Posterior cingulate gyrus (tissue), 11 donors: ENCODE measurements at places on chromosomes 13 and 19.

- no peak for DNase-seq
These were observed 64.2 kb upstream of the UBL3 start for GRCh38 chr13:29914581-29914980.

DNA sequence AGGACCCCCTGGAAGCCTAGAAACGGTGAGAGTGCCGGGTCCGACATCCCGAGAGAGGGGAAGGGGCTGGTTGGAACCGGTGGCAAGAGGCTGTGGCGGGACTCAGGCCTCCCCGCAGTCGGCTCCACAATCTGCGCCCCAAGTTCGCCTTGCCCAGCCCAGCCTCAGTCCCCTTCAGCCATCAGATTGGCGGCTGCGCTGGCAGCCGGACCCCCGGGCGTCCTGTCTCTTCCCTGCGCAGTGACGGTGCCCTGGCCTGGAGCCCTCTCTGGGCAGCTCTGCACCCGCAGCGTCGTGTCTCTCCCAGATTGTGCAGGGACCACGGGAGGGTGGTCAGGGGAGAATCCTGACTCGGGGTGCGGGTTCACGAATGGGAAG is 315 bp downstream of the ZNF492 start:
- no peak for DNase-seq

DNA sequence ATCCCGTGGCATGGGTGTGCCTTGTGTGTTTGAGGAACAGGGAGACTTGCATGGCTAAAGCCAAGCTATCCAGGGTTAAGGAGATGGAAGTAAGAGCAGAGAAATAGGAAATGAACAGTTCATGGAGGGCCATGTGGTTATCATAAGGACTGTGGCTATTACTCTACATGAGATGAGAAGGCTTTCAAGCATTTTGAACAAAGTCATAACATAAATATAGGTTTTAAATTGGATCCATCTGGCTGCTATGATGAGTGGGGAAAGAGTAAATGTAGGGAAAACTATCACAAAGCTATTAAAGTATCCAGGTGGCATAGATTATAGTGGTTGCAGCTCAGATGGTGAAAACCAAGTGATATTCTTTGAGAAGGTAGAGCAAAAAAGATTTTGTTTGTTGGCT is 184.1 kb downstream of the PCDH17 start:
- DNase-seq = no peak

DNA sequence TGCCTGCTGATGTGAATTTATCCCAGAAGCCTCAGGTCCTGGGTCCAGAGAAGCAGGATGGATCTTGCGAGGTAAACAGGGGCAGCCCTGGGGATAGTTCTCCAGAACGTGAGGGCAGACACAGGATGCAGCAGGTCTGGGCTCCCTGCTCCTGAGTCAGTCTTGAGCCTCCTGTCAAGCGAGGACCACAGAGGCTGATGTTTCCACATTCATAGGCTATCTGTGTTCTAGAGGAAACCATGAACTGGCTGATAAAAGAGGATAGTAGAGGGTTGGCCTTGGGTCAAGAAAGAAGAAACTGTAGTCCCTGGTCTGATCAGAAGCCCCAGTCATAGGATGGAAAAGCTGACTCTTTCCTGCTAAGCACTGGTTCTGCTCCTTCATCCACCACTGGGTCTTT is 2.2 kb downstream of the ZNF175 start:
- no peak for DNase-seq

DNA sequence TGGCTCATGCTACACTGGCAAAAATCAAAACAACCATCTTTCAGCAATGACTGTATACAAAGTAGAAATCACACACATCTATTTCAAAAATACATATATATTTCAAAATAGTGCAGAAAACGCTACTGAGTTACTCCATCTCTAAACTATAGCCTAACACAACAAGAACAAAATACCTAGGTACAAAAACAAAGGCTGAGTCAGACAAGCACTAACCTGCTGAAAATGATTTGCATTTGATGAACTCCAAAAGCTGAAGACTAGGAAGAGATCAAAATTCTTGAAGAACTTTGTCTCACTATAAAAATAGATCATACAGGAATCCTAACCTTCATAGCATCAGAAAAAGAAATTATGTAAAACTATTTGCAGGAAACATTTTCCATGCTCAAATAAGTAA is 381.6 kb downstream of the EFNB2 start:
- no peak for DNase-seq

GRCh38 chr19:17847538-17848366 is at the start of gene JAK3:
TSS of gene JAK3 (minus strand) at chr19:17847982. CDS start at chr19:17844417, 3,565 bp downstream.
- peak; percentile 93 for DNase-seq

DNA sequence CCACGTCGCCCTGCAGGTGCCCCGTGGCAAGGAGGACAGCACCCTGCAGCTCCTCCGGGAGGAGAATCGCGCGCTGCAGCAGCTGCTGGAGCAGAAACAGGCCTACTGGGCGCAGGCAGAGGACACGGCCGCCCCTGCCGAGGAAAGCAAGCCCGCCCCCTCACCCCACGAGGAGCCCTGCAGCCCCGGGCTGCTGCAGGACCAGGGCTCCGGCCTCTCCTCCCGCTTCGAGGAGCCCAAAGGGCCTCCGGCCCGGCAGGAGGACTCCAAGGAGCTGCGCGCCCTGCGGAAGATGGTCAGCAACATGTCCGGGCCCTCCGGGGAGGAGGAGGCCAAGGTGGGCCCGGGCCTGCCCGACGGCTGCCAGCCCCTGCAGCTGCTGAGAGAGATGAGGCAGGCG is 11.6 kb downstream of the CBY2 start:
- DNase-seq = no peak

DNA sequence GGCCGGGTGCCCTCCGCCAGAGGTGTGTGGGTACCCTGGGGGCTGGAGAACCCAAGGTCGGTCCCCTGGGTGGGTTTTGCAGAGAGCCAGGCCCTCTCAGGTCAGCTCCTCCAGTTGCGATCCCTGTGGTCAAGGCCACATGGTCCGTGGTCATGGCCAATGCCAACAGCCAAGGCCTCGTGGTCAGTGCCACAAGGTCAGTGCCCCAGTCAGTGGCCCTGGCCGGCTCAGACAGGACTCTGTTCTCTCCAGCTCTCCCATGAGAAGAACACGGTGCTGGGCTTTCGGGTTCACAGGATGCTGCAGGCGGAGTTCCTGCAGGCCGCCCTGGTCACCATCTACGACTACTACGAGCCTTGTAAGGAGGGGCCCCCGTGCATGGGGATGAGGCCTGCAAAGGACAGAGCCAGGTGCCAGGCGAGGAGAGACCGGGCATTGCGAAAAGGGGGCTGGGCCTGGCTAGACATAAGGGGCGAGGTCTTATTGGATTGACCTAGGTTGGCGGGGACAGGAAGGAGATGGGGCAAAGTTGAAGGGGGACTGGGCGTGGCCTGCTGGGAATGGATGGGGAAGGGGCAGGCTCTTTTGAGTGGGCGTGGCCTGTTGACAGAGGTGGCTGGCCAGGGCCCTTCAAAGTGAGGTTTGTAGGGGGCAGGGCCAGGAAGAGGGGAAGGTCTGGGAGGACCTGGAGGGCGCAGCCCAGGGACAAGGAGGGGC is 15.2 kb upstream of the SHFL start:
- DNase-seq = no peak

DNA sequence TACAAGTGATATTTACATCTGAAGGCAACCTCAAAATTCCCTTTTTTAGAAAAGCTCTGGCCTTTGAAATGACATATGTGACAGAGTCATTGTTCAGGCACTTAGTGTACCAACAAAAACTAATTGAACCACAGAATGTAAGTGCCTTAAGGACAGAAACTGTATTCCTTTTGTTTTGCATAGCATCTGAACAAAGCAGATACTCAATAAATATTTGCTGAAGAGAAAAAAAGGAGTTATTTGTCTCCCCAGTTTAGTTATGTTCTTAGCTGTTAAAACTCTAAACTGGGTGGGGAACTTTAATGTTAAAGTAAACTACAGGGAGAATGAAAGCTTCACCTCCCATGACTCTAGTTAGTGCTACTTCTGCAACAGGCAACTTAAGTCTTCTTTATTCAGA is 56.8 kb upstream of the KLF5 start:
- no peak for DNase-seq

DNA sequence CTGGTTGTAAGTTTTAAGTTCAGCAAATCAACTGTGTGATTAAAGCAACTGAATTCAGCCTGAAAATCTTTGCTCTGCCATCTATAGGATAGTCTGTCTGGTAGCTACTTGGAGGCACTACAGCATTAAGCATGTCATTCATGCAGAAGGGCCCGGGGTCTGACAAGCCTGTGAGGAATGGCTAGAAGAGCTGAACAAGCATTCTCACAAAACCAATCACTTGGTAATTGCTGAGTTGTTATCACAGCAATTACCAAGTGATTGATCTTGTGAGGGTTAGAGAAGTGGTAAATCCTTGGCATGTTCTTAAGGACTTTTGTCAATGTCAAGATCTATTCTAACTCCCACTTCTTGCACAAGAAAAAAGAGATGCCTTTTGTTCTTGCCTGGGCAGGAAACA is 356.1 kb downstream of the FGF14 start:
- DNase-seq = no peak

- no peak for DNase-seq
These were observed 99.2 kb downstream of the SLC7A1 start for GRCh38 chr13:29496241-29496712.

GRCh38 chr13:104691767-104692467 is 1625.7 kb upstream of the SLC10A2 start:
- DNase-seq = no peak

DNA sequence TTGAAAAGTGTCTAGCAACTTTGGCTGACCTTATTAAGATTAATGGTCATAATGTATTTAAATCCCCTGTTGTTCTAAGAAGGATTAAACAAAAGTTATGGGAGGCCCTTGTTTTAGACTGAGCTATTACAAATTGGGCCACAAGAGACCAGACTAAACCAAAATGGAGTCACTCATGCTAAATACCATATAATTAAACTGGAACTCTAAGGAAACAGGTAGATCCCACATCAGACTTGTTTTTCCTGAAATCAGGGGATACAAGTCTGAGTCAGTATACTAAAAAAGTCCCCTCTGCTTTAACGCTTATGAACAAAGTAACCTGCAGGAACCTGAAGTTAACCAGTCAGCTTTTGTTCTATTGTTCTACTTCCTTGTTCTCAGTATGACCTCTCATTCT is 305.9 kb upstream of the SGCG start:
- DNase-seq = no peak

DNA sequence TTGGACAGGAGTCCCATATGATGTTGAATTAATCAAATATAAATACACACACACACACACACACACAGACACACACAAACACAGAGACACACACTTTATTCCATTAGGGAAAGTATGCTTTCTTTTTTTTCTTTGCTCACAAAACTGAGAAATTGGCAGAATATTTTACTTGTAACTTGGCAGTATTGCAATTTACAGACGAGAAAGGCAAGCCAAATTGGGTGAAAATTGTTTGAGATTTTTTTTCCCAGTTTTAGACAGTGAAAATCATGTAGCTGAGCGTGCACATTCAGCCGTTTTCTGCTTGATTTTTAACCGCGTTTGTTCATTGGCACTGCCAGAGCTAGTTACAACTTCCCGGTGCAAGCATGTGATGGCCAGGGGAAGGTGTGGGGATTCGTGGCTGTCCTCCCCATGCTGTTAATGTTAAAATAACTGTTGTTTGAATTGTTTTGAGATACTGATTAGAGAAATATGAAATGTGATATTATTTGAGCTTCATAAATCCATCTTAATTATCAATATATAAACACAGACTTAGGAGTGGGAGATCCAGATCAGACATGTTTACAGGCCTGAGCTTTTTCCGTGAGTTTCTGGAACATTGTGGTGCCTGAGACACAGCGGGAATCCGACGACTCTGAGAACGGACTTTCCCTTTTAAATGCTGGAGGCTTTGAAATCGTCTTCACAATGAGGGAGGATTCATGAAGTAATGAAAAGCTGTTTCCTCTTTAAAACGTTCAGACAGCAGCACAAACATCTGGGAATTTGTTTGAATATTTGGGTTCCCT is 125.5 kb downstream of the KCNRG start:
- DNase-seq = no peak

DNA sequence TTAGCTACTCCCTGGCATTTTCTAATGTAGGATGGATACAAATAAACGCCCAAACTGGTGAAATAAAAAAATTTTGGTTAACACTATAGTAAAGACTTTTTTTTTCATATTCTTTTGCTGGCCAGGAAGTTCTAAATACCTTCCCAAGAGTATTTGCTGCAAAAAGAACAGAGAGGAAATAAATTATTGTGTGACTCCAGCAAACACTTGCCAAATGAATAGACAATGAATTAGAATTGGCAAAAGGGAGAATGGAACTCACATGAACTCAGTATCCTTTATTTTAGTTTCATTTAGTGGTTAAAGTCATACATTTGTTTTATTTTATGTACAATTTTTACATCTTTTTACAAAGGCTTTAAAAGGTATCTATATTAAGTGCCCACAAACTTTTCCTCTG is 58.1 kb downstream of the LACC1 start:
- DNase-seq = no peak

DNA sequence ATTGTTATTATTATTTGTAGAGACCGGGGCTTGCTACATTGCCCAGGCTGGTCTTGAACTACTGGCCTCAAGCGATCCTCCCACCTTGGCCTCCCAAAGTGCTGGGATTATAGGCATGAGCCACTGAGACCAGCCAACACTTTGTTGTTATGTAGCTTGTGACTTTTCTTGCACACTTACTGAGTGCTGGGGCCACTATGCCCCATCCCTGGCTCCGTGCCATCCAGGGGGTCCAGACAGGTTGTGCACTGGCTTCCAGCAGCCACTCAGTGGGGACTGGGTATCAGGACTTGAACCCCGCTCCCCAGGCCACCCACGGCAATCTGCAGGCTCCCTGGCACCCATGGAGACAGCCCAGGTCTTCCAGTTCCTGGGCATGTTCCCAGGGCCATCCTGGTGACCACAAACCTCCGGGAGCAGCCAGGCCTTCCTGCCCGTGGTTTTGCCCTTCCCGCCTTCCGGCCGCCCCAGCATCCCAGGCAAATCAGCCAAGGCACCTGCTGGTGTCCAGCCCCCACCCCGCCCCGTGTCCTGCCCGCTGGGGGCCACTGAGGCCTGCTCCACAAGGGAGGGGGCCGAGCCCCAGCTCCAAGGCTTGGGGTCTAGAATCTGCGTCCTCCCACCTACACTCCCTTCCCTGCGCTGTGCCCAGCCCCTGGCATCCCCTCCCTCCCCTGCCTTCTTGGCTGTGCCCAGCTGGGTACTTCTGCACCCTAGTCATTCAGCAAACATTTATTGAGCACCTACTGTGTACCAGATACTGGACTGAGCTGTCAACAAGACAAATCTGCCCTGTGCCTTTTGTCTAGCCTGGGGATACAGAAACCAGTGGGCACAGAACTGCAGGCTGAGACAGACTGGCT is 23.7 kb upstream of the SEMA6B start:
- DNase-seq = no peak

GRCh38 chr13:98606296-98606695 is 29.4 kb upstream of the STK24 start:
- DNase-seq = no peak

GRCh38 chr13:76773448-76774094 is 112.6 kb downstream of the KCTD12 start:
- DNase-seq = no peak
